ENCODE measurements at places on chromosomes 7 and 10. TPM values are rescaled to one million over a fixed set of nuclear protein-coding genes. Genes with fewer than 3 reads are reported as not detected.

GRCh38 chr7:111145472-111145871 lies 54.5 kb downstream of the LRRN3 start:
- no peak overlapping the region for H3K27ac ChIP-seq
- DNase-seq = no peak
- H3K36me3 ChIP-seq = no peaks in the 10 kb centered on the region

- H3K36me3 ChIP-seq = peaks cover 6% of the 10 kb centered on the region
- no peak for DNase-seq
- H3K27me3 ChIP-seq = no peaks in the 10 kb centered on the region
- H3K27ac ChIP-seq = no peak overlapping the region
These were observed 69.9 kb upstream of the SH2B2 start for GRCh38 chr7:102216573-102217314.

DNA sequence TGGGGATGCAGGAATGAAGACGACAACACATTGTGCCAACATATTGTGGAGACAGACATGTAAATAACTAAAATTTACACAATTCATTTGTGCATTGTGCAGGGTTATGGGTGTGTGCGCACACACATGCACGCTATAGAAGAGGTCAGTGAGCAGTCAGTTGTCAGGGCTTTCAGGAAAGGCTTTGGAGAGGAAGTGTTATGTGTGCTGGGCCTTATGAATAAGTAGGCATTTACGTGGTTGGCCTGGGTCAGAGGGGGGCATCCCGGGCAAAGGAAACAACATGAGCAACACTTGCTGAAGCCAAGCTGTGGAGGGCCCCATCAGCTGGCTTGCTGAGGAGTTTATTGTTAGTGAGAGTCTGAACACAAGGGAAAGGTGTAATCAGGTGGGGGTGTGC lies 4.1 kb downstream of the PRXL2A start:
- H3K36me3 ChIP-seq = no peaks in the 10 kb centered on the region
- peaks cover 90% of the 10 kb centered on the region for H3K4me1 ChIP-seq
- no peak for DNase-seq
- no peaks in the 10 kb centered on the region for H3K27me3 ChIP-seq

The PTN gene
- 2.1 TPM for total RNA-seq

The HOXA6 gene
- 9.3 TPM for total RNA-seq

The ANKMY2 gene
- 16.2 TPM for total RNA-seq

- no peaks in the 10 kb centered on the region for H3K36me3 ChIP-seq
- DNase-seq = no peak
- H3K27ac ChIP-seq = no peak overlapping the region
These were observed 116.4 kb upstream of the DGKB start for GRCh38 chr7:15018981-15019380.

The TEX47 gene
- total RNA-seq = not detected

The GPR15LG gene
- 2.0 TPM for total RNA-seq
